ENCODE measurements at places on chromosomes 16 and 17.
A peak's percentile ranks its signal among the peaks of the same experiment; 100 is the strongest.

DNA sequence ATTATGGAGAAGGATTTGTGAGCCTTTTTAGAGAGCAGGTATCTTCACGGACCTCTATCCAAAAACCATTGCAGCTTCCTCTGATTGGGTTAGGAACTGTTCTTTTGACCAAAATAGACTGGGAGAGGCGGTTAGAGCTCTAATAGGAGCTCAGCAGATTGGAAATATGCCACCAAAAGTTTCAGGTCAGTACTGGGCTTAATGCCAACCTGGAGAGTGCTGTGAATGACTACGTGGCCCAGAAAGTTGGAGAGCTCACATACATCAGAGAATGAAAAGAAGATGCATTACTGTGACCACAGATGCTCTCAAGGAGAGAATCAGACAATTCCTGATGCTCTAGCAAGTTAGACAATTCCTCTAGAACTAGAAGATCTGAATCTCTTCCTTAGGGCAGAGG lies 86.5 kb downstream of the ABCA8 start:
- no peak for DNase-seq

DNA sequence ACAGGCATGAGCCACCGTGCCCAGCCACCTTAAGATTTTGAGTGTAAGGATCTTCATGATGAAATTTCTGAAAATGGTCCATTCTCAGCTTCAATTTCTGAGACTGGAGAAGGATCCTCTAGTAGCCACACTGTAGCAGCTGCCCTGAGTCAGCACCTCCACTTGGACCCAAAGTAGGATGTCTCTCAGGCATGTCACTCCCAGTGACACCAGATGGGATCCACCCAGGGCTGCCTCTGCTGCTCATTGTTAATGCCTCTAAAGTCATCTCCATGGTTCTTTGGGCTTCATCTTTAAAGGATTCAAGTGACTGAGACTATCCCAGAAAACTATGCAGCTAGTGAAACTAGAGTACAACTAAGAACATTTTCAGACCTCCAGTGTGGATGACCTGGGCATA lies 7.9 kb downstream of the PLD6 start:
- DNase-seq: no peak

DNA sequence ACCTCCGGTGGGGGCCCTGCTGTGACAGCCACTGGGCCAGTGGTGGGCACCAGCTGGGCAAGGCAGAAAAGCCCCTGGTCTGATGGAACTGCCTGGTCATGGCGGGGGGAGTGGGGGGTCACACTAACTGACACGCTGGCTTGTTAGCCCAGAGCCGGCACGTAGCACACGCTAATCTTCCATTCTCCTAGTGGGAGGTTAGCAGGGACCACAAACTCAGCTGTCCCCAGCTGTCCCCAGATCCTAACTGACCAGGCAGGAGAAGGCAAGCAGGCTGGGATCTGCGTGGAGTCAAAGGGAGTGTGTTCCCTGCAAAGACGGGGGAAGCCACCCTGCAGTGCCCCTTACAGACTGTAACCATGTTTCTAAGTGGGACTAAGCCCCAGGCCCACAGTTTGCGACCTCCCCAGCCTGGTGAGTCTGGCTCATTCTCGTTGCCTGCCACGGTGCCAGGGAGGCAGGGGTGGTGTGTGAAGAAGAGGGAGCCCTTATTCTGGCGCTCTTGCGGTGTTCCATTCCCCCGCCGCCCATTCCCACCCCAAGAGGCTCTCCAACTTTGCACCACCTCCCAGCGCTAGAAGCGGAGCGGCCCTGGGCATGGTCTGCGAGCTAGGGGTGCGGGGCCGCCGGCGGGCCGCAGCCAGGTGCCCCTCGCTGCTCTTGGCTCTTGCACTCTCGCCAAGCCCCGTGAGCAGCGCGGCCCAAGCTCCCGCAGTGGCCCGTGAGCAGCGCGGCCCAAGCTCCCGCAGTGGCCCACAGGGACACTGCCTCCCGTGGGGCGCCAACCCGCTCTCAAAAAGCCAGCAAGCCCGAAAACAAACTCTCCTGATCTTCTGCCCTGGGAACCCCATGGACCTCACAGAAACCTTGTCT lies 12.1 kb upstream of the ZNF423 start:
- no peak for DNase-seq

- peak; percentile 73 for DNase-seq
These were observed 1.0 kb downstream of the GGNBP2 start for GRCh38 chr17:36545465-36546417.

DNA sequence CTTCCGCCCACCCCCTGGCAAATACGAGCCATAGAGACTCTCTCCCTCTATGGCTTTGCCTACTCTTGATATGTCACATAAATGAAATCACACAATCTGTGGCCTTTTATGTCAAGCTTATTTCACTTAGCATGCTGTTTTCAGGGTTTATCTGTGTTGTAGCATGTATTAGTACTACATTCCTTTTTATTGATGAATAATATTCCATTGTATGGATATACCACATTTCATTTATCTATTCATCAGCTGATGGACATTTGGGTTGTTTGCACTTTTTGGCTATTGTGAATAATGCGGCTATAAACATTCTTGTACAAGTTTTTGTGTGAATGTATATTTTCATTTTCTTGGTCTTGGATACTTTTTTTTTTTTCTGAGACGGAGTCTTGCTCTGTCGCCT lies 37.0 kb upstream of the DHX8 start:
- DNase-seq: no peak

- no peak for DNase-seq
These were observed 52.6 kb downstream of the PLCG2 start for GRCh38 chr16:81831722-81832126.

DNA sequence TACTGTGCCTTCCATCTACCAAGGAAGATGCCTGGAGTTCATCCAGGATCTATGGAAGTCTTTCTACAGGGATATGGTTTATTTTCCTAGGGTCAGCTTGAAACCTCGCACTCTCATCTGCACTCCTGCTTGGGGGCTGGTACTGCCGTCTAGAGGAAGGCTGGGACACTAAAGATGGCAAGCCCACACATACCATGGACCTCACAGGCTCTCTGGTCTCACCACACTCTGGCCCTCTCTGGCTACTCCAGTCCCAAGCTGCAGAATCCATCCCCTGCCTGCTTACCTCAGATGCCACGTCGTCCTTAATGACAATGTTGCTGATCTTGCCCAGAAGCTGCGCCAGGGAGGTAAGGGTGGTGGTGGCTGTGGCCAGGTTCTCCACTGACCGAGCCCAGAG lies 2.1 kb upstream of the UNC119 start:
- no peak for DNase-seq

- DNase-seq: no peak
These were observed 10.9 kb upstream of the SDR42E2 start for GRCh38 chr16:22151246-22151998.

- no peak for DNase-seq
These were observed 47.4 kb upstream of the FOXJ1 start for GRCh38 chr17:76188213-76189016.

DNA sequence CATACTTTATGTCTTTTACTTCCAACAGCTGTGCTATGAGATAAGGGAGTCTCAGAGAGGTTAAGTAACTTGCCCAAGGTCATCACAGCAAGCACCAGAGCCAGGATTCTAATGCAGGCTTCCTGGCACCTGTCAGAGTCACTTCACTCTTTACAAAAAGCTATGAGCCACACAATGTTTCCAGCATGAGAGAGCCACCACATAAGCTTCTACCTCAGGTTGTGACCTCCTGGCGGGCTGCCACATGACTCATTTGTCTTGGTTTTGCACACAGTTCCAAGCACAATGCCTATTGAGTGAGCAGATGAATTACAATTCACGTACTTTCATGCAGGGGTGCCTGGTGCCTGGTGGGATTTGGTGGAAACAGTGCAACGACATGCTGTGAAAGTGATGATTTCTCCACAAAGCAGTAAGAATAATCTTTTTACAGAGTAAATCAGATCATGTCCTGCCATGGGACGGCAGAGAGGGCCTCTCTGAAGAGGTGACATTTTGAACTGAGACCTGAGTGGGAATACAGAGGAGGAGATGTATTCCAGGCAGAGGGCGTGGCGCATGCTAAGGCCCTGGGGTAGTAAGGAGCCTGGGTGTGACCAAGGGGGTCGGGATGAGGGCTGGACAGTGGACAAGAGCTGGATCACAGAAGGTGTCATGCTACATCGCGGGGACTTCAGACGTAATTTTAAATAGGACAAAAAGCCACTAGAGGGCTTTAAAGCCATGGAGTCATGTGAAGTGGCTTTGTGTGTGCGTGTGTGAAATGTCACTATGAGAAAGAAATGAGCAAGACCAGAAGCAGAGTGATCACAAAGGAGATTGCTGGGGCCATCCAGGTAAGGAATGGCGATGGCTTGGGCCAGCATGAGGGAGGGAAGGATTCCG lies 53.4 kb downstream of the CACNG3 start:
- no peak for DNase-seq

DNA sequence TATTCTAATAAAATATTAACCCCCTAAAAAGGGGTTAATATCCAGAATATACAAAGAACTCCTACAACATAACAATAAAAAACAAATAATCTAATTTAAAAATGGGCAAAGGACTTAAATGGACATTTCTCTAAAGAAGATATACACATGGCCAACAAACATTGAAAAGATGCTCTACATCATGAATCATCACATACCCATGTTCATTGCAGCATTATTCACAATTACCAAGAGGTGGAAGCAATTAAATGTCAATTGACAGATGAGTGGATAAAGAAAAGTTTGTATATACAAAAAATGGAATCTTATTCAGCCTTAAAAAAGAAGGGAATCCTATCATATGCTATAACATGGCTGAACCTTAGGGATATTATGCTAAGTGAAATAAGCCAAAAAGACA lies 36.8 kb downstream of the CPD start:
- DNase-seq: no peak

DNA sequence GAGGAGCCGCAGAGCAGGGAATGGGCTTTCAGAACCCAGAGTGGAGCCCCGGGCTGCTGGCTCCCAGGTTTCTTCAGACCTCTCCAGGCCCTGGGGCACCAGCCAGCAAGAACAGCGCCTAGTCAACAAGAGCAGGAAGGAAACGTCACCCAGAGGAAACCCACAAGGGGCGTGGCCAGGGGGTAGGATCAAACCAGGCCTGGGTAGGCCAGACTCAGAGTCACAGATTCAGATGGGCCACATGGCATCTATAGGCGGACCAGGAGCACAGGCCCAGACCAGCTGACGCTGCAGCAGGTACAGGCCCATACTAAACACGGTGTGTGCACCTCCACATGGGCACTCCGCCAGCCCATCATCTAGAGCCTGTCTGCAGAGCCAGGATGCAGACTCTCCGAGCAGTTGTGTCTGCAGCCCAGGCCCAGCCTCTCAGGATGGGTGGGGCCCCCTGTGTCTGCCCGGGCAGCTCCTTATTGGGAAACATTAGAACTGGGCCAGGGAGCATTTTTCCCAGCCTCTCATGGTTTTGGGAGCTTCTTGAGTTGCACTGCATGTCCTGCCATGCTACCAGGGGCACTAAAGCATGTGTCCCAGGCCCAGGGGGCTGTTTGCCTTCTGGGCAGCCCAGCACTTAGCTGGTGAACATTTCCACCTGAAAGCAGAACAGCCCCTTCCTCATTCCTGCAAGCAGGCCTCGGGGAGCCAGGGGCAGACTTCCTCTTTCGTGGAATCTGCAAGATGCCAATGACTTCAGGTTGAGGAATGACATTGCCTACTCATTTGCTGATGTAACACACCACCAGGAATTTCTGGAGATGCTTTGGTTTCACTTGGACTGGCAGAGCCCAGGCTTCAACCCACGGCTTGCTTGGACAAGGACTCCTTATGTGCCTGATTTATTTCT lies at the start of gene NLRP1:
NLRP1 (minus strand) TSS at position 127 of the 904 bp plus-strand sequence. CDS start 552 bp downstream, outside the sequence.
- no peak for DNase-seq

- DNase-seq: no peak
These were observed 381.7 kb downstream of the SLC39A11 start for GRCh38 chr17:72710834-72711233.

- no peak for DNase-seq
These were observed 23.8 kb upstream of the NAGLU start for GRCh38 chr17:42512246-42512645.

GRCh38 chr17:66115246-66115645 lies 76.7 kb downstream of the CEP112 start:
- DNase-seq: no peak

- no peak for DNase-seq
These were observed 5.9 kb downstream of the STRADA start for GRCh38 chr17:63735691-63736090.

- DNase-seq: no peak
These were observed 81.8 kb upstream of the DOC2B start for GRCh38 chr17:263271-263670.

- DNase-seq: no peak
These were observed 37.5 kb upstream of the TOM1L1 start for GRCh38 chr17:54863176-54863575.

DNA sequence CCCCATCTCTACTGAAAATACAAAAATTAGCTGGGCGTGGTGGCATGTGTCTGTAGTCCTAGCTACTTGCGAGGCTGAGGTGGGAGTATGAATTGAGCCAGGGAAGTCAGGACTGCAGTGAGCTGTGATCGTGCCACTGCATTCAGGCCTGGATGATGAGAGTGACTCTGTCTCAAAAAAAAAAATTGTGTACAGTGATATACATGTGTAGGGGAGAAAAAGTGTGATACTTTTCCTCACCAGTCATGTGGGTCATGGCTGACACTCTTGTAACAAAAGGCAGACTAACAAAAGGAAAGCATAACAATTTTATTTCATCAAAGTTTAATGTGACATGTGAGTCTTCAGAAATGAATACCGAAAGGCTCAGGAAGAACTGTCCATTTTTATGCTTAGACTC lies 2.0 kb upstream of the ABCC12 start:
- no peak for DNase-seq

DNA sequence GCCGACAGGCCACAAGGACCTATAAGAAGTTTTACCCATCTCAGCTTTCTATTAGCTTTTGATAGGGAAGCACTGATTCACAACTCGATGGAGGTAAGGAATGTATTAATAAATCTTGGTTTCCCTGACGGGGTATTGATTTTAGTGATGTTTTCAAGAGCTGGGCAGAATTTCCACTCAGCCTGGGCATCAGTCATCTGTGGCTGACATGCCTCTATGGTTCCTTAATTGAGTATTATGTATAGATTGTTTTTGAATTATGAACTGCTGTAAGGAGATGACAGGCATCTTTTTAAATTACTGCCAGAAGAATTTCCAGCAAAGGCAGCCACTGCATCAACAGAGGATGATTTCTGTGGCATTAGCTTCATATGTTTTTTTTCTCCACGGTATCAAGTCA lies 128.6 kb downstream of the CPPED1 start:
- no peak for DNase-seq

DNA sequence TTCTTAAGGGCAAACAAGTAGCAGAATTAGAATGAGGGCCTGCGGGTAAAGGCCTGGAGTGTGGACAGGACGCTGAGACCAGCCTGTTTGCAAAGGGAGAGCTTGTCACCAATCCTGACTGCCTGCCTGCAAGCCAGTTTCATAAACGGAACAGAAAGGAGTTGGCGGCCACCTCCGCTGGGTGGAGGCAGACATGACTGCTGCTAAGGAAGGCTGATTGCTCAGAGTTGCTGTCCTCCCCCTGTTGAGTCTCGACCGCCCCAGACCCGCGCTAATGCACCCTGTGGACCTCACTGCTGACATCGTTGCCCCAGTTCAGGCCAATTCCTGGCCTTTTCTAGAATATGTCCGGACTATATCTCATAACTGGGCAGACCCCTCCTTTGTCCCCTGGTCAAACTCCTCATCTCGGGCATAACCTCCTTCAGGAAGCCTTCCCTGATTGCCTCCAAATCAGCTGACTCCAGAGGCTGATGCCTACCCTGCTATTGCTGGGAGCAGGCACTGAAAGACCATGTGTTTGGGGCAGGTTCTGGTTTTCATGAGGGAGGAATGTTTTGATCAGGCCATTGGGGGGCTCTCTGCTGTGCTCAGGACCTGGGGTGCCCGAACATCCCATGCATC lies 153.0 kb upstream of the CIBAR2 start:
- no peak for DNase-seq

GRCh38 chr17:51275381-51275780 lies 15.0 kb downstream of the UTP18 start:
- no peak for DNase-seq
